Dermis microvascular lymphatic vessel endothelial cell (primary cell): ENCODE measurements at places on chromosomes 12 and 14. TPM values are rescaled to one million over a fixed set of nuclear protein-coding genes. Genes with fewer than 3 reads are reported as not detected.

FBXO34 gene
- total RNA-seq, result 18.9 and 25.7 TPM in 2 replicates

CDKN3 gene
- 16.1 and 32.9 TPM in 2 replicates for total RNA-seq

GYS2 gene
- total RNA-seq, result not detected in 2 replicates

TAS2R20 gene
- total RNA-seq, result 1.3 and 2.3 TPM in 2 replicates

KRT78 gene
- not detected in 2 replicates for total RNA-seq

SLC25A47 gene
- under 0.01 TPM in 1 of 2 replicates, not detected in the other for total RNA-seq

VWF gene
- total RNA-seq, result 467 and 1,551 TPM in 2 replicates

GPR135 gene
- total RNA-seq, result 0.39 and 0.63 TPM in 2 replicates

LRRK2 gene
- total RNA-seq, result 0.13 and 0.26 TPM in 2 replicates

CLEC4D gene
- not detected in 2 replicates for total RNA-seq

CISTR gene
- not detected in 2 replicates for total RNA-seq

ANKRD33 gene
- 0.13 and 0.26 TPM in 2 replicates for total RNA-seq

DTX1 gene
- total RNA-seq, result 1.8 and 6.1 TPM in 2 replicates

RNU4-1 gene
- under 0.01 TPM in 2 replicates for total RNA-seq

- DNase-seq, result no peak
Observed at GRCh38 chr12:115619061-115619460, 658.4 kb downstream of the MED13L start.

- no peak for DNase-seq
Observed at GRCh38 chr14:62185078-62185477, 422.9 kb downstream of the SNAPC1 start.

DNA sequence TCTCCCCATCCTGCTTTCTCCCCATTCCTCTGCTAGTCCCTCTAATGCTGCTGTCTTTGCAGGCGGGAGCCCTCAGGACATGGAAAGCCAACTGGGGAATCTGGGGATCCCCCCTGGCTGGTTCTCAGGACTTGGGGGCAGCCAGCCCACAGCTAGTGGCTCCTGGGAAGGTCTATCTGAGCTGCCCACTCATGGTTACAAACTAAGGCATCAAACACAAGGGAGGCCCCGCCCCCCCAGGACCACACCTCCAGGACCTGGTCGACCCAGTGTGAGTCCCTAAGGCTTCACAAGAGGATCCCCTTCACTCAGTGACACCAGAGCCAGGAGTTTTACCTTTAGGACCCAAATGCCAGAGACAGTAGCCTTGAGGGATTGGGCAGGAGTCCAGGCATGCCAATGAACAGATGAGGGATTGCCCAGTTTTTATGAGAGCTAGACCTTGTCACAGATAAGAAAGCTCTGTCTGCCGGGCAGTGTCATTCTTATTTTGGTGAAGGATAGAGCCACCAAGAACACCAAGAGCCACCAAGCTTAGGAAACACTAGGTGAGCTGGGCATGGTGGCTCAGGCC, 8.0 kb upstream of the CPNE6 start:
- DNase-seq, result no peak

DNA sequence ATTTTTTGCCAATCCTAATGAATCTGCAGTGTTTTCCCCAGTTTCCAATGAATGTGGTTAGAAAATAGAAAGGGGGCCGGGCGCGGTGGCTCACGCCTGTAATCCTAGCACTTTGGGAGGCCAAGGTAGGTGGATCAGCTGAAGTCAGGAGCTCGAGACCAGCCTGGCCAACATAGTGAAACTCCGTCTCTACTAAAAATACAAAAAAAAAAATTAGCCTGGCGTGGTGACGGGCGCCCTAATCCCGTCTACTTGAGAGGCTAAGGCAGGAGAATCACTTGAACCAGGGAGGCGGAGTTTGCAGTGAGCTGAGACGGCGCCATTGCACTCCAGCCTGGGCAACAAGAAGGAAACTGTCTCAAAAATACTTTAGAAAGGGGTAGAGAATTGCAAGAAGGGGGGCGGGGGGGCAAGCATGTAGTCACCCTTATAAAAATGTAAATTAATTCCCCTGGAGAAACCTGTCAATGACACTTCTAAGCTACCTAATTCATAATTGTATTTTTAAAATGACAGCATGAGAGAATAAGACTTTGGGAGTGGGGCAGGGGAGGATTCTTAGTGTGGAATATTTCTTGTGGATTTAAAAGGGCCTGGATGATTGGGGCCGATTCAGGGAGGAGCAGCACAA, 1.7 kb downstream of the KLHDC2 start:
- no peak for DNase-seq

DNA sequence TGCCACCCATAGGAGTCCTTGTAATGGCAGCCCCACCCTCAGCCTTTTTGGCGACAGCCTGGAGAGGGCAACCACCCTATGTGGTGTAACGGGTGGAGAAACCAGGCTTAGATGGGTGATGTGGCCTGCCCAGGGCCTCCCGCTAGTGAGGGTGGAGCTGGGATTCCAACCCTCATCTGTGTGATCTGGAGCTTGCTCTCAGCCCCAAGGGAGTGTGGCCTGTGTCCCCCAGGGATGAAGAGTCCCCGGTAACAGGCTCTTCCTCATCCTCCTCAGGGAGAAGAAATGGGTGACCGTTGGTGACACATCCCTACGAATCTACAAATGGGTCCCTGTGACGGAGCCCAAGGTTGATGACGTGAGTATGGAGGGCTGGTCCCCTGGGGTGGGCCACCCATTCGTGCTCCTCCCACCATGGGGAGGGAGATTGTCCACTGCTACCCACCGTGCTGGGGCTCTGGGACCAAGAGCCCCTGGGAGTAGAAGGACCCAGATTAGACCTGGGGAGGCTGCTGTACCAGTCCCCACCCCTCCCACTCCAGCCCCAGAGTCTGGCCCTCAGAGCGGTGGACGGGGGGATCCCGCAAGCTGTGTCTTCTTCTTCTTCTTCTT, 8.8 kb downstream of the BCL7A start:
- no peak for DNase-seq

DNA sequence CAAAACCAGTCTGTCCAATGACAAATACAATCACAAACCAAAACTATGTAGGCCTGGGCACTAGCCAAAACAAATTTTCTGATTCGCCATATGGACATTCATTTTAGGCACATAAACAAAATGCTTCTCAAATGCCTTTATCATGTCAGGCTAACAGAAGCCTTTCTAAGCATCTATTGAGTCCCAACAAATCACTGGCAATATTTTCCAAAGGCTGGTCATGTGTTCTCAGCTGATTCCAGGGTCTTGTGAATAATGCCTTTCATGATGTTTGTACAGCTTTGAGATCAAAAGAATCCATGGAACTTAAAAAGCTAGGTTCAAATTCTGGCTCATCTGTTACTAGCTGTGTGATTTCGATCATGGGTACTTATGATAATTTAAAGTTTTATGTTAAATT, 16.1 kb downstream of the FSCB start:
- DNase-seq, result no peak

GRCh38 chr12:461425-461824, 1.7 kb downstream of the B4GALNT3 start:
- DNase-seq, result no peak

DNA sequence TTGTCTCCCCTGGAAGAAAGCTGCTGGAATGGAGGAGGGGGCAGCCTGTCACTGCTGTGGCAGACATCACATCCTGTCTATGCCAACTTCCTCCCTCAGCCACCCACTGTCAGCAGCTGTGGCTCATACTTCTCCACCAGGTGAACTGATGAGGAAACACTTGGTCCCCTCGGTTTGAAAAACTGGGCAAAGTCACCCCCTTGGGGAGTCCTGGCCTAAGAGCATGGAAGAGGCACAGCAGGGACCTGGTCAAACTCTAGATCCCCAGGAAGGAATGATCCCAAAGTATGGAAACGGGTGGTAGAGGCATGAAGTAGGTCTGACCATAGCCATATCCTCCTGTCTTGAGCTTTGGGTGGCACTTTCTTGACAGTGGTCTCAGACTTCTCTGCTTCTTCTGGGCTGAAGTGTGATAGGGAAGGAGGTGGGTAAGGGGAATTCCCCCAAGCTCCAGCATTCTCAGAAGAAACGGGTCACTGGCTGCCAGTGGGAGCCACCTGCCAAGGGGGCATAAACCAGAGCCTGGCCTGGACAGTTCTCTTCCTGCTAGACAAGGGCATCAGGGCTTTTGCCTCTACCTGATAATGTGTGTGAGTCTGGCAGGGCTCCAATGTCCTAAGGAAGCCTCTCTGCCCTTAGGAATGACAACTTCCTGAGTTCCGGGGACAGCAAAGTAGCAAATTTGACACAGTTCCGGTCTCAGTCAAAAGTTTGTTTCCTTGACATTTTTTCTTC, 36.0 kb downstream of the FMNL3 start:
- DNase-seq, result peak; percentile 45

- DNase-seq, result no peak
Observed at GRCh38 chr14:58972233-58973017, 216.0 kb upstream of the DAAM1 start.

DNA sequence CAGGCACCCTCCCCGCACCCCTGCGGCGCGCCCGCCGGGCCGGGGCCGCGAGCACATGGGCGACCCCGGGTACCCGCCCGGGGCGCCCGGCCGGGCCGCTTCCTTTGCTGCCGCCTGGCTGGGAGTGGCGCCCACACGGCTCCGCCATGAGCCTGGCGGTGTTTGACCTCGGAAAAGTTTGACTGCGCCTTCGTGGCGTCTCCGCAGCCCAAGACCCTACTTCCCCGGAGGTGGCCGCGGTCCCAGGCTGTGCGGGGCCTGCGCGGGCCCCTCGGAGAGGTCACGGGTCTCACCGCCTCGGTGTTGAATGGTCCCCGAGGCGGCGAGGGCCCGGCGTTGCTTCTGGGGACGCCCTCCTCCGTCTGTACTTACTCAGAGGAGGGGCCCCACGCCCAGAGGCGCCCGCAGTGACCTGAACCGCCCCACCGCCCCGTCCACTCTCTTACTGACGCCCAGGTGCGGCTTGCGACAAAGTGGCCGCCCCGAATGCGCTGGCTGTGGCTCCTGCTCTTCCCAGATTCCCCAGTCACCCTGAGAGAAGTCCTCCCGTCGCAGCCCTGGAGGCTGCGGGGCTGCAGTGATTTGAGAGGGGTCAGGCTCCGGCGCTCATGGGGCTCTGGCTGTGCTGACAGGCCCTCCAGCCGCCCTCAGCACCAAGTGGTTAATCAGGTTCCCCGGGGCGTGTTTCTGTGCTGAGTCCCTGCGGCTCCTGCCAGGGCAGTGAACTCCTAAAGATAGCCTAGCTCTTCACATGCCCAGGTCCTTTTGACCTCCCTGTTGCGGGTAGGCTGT, 5.8 kb downstream of the KMT5A start:
- peak; percentile 39 for DNase-seq

DNA sequence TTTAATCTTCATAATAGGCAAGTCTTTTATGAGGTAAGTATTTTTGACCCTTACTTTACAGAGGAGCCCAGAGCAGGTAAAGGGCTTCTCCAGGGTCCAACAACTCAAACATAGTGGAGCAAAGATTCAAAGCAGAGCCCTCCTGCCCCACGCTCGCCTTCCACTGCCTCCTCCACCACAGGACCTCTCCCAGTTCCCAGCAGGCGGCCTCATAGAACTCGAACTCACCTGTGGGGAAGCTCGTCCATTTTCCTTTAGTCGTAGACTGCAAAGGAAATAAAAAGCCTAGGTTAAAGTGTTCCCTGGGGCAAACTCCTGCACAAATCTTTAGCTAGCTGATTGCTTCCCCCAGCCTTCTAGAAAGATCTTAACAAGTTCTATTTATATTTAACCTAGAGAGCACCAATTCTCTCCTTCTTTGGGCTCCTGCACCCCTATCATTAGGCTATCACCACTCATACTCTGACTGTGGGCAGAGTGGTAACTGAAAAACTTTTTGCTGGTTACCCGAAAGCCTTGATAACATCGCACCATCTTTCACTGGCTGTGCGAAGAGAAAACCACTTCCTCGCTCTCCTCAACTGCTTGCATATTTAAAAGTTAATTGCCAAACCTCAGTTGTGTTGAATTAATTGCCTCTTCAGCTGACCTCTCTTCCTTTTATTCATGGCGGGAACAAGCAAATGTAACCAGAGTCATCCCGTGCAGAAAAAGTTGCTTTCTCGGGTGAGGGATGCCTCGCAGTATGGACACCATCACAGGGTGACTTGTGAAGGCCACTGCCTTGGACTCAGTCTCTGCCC, 299.6 kb downstream of the DPF3 start:
- no peak for DNase-seq

DNA sequence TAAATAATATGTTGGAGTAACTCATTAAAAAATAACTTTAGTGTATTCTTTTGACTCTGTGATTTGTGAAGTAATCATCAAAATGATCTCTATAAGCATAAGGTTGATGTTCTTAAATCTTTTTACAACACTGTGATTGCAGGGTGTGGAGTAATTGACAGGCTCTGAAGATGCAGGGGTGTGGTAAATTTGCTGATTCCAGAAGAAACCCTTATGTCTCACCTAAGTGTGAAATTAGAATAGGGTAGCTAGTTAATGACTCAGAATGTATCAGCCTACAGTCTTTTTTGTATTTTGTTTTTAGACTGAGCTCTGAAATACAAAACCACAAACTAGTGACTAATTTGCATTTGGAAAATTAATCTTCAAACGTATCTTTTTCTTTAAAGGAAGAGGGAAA, 5.9 kb downstream of the PRPF39 start:
- DNase-seq, result no peak

GRCh38 chr12:88715673-88716072, 135.4 kb upstream of the KITLG start:
- DNase-seq, result no peak

DNA sequence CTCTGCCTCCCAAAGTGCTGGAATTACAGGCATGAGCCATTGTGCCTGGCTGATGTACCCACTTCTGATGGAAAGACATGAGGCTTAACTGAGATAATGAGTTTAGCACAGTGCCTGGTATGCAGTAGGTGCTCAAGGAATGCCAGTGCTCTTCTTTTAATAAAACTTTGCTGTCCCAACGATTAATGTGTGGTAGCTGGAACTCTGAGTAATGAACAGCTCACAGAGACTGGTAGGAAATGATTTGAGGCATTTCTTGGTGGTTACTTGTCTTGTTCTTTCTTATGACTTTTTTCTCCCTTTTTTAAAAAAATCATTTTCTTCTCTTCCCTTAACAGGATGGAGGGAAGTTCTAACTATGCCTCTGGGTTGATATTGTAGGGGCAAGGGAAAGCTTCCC, 235.7 kb upstream of the PWP1 start:
- no peak for DNase-seq

DNA sequence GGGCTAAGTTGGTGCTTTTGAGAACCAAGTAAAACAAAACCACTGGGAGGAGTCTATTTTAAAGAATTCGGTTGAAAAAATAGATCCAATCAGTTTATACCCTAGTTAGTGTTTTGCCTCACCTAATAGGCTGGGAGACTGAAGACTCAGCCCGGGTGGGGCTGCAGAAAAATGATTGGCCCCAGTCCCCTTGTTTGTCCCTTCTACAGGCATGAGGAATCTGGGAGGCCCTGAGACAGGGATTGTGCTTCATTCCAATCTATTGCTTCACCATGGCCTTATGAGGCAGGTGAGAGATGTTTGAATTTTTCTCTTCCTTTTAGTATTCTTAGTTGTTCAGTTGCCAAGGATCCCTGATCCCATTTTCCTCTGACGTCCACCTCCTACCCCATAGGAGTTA, 1.8 kb upstream of the RAB5B start:
- DNase-seq, result no peak

DNA sequence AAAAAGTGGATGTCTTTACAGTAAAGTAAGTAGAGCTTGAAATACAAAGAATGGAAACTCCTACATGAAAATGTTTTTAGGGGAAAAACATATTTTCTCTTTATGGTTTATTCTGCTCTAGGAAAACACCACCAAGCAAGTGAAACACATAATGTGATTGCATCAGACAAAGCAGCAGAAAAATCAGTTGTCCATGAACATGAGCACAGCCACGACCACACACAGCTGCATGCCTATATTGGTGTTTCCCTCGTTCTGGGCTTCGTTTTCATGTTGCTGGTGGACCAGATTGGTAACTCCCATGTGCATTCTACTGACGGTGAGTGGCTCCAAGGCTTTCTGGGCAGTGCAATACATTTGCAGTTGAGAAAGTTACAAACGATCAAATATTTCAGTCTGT, 42.6 kb upstream of the PLEKHD1 start:
- DNase-seq, result no peak
